ENCODE measurements at places on chromosomes 1 and 21.

- peak; percentile 43 for DNase-seq
These were observed 50.4 kb upstream of the RIPK4 start for GRCh38 chr21:41817228-41817627.

DNA sequence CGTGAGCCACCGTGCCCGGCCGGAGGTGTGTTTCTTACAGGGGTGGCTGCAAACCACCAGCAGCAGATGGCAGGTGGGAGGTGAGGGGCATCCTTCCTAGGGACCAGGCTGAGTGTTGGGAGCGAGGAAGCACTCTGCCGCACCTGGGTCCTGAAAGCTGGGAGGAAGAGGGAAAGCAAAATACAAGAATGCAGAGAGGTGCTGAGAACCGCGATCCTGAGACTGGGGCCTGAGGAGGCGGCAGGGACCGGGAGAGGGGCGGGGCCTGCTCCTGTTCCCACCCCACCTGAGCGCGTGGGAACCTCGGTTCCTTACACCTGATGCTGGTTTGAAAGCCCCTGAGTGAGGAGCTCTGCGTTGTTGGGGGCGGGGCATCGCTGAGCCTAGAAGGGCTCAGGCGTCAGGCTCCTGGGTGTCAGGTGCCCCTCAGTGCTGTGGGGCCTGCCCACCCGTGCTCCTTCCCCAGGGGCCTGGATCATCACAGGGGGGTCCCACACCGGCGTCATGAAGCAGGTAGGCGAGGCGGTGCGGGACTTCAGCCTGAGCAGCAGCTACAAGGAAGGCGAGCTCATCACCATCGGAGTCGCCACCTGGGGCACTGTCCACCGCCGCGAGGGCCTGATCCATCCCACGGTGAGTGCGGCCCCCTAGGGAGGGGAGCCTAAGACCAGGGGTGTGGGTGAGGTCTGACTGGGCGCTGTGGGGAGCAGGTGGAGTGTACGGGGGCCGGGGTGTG, 15.5 kb downstream of the TRPM2 start:
- no peak for DNase-seq

GRCh38 chr1:84253891-84254290, 47.6 kb upstream of the SAMD13 start:
- DNase-seq: no peak

DNA sequence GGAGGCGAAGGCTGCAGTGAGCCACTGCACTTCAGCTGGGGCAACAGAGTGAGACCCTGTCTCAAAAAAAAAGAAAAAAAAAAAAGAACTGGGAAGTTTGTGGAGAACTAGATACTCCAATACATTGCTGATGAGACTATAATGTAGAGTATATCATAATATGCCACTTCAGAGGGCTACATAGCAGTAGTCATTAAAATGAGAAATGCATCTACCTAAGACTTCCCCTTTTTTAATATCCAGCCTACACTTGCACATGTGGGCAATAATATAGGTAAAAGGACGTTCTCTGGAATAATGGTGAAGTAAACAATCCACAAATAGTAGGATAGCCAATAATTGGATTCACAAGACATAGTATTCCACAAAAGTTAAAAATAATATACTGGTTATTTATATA, 311.0 kb downstream of the HLX start:
- no peak for DNase-seq

DNA sequence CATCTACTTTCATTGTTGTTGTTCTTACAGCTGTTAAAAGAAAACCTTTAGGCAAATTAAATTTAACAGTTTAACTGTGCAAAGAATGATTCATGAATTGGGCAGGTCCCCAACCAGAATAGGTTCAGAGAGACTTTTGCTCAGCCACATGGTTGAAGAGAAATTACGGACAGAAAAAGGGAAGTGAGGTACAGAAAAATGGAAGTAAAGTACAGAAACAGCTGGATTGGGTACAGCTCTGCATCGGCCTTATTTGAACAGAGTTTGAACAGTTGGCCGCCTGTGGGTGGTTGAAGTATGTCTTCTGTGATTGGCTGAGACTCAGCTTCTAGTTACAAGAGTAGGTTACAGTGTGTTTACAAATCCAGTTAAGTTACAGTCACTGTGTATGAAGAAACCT, 210.1 kb downstream of the FGGY start:
- DNase-seq: no peak

DNA sequence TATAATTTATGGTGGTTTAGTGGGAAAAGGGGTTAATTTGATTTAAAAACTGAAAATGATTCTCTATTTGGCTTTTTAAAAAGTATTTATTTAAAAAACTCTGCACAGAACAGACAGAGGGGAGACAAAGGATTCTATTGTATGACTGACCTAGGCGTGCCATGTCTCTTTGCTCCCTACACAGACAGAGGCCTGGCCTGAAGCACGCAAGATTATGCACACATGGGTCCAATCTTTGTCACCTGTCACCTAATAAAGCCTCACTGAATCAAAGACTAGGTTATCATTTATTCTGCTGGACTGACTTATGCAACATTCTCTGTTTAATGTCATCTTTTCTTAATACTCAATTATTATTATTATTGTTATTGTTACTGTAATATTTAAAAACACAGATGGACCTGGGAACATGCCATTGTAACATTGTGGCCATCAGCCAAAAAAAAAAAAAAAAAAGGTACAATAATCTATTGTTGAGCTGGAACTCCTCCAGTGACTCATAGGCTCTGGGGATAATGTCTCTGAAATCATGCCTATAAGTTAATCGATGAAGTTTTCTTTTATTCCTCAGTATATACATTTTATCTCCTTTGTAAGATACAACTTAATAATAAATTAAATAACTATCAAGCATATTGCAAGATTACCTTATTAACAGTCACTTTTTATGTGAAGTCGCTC, 112.1 kb downstream of the RUNX1 start:
- DNase-seq: no peak

DNA sequence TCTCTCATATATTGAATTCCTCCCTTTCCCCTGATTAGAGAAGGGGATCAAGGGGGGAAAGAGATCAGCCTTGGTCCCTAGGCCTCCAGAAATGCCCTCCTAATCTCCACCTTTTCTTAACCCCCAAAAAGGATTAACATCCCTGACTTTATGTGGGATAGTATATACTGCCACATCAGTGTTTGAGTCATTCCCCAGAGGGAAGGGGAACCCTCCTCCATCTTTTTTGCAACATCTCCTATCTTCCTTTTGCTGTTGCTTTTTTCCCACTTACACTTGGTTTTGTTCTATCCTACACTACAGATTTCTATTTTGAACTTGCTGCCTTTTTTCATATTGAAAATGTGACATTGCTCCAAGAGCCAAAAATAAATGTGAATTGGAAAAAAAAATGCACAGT, 65.4 kb upstream of the PODN start:
- DNase-seq: no peak

DNA sequence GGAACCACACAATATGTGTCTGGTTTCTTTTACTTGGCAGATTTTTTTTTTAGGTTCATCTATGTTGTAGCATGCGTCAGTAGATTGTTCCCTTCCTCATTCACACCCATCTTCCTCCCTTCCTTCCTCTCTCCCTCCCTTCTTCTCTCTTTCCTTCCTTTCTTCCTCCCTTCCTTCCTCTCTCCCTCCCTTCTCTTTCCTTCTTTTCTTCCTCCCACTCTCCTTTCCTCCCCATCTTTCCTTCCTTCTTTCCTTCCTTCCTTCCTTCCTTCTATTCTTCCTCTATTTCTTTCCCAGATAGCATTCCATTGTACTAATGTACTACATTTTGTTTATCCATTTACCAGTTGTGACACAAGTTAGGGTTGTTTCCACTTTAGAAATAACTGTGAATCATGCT, 218.0 kb downstream of the RGS7 start:
- no peak for DNase-seq

DNA sequence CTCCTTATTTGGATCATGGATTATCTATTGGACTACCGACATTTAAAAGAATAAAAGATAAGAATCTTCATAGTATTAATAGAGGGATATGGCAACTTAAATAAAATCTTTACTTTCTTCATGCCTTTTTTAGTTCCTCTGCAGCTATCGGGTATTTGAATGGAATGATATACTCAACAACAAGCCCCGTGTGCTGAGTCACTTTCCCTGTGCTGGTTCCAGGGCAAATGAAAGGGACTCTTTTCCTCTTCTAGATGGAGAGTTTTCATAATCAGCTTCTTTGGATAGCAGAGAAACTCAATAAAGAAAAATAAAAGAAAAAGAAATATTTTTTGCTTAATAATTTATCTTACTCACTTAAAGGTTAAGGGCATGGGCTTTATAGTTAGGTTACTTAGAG, 213.7 kb downstream of the LRRC40 start:
- no peak for DNase-seq

DNA sequence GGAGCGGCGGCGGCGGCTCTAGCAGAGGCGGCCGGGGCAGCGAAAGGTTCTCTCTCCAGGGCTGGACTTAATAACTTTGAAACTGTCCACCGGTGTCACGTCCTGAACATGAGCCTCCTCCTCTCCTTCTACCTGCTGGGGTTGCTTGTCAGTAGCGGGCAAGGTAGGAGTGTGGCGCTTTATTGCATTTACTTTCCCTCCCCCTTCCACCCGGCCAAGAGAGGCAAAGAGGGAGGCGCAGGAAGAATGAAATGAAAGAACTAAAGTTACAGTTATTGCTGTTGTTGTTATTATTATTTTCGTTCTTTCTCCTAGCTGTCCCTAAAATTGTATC, 214 bp downstream of the NCAM2 start:
- DNase-seq: no peak

DNA sequence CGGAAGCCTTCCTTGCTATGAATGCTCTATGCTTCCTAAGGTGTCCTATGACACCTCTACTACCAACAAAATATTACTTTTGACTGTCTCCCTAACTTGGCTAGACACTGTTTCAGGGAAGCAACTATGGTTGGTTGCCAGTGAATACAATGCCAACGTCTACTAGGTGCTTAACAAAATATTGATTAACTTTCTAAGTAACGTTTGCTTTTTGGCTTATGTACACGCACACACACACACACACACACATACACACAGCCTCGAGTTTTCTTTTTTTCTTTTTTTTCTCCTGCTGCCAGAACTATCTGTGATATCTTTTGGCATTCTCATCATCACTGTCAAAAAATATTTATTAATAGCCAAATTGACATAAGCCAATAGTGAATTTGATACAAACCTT, 864.0 kb downstream of the PLA2G4A start:
- DNase-seq: no peak

DNA sequence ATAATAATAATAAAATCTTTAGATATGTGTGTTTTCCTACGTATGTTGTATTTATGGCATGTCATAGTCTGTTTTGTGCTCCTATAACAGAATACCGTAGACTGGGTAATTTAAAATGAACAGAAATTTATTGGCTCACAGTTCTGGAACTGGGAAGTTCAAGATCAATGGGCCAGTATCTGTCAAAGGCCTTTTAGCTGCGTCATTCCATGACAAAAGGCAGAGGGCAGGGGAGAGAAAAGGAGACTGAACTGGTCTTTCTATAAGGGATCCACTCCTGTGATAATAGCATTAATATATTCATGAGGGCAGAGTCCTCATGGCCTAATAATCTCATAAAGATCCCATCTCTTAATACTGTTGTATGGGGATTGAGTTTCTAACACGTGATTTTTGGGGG, 7.1 kb upstream of the SFT2D2 start:
- no peak for DNase-seq

- peak; percentile 57 for DNase-seq
These were observed 12.2 kb upstream of the SPEN start for GRCh38 chr1:15835205-15835740.

DNA sequence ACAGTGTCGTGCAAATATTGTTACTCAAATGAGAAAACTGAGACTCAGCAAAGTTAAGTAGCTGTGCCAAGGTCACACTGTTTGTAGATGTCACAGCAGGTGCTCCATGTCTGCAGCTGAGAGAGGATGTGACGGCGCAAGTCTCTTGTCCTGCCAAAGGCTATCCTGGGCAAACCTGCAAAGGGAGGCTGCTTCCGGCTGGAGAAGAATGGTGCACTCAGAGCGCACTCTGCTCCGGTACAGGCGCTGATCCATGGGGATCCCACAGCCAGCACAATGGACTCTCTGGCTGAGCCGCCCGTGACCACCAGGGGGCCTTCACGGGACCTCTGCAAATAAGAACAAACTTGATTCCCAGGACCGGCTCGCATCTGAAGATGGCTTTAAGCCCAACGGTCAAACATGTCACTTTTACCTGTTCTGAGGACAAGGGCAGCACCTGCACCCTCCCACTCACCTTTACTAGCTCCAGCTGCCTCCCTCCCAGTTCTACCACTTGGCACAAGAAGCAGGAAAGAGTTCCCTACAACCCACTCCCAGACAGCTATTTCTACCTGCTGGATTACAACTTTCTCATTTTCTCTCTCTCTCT, 21.9 kb downstream of the RD3 start:
- DNase-seq: peak; percentile 55

- DNase-seq: peak; percentile 47
These were observed 66.9 kb downstream of the GNG12 start for GRCh38 chr1:67766141-67766978.

DNA sequence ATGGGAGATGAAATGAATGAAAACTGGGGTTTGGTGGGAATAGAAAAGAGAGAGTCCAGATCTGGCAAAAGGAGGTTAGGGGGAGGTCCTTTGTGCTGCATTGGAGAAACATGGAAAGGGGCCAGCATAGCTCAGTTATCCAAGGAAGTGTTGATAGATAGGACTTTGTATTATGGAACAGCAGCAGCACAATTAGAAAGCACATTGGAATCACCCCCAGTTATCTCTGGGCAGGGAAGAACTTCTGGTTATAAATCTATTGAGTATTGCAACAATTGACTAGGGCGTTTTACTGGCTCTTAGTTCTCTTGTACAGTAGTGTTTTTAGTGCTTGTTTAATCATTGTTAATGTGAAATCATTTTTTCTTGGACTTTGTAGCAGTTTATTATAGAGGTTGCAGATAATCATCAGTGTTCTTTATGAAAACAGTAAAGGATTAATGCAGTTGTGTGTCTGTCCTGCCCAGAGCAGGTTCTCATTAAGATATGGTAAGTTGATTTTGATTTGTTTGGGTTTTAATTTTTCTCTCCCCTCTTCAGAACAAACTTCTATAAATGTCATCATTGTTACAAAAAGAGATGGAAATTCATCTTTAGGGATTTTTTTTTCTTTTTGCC, 76.6 kb downstream of the NR5A2 start:
- DNase-seq: no peak

GRCh38 chr1:50970931-50971582, 1.0 kb downstream of the CDKN2C start:
- no peak for DNase-seq

GRCh38 chr1:216822480-216822879, 99.3 kb upstream of the ESRRG start:
- no peak for DNase-seq

GRCh38 chr1:162151900-162152829, 82.7 kb downstream of the NOS1AP start:
- DNase-seq: no peak

GRCh38 chr1:184188037-184188436, 136.5 kb downstream of the TSEN15 start:
- DNase-seq: no peak

GRCh38 chr1:86712088-86712860, 7.9 kb downstream of the SH3GLB1 start:
- DNase-seq: no peak
